ENCODE measurements at places on chromosomes 1 and 21. TPM values are rescaled to one million over a fixed set of nuclear protein-coding genes. Genes with fewer than 3 reads are reported as not detected.

DNA sequence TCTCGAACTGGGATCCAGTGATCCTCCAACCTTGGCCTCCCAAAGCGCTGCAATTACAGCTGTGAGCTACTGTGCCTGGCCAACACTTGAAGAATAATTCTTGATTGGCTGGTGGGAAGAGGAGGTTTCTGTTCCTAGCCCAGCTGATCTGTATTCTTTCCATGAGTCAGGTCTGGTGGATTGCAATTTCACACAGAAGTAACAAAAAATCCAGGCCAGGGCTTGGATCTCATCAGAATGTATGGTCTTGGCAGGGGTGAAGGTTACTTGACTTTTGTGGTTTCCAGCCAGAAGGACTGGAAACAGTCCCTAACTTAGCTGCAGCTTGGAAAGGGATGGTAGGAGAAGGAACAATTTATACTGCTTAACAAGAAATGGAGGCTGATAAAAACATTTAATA is 5.1 kb upstream of the HP1BP3 start:
- peaks cover 6% of the 10 kb centered on the region for H3K4me1 ChIP-seq
- no peak overlapping the region for H3K27ac ChIP-seq
- DNase-seq = no peak
- H3K36me3 ChIP-seq = no peaks in the 10 kb centered on the region

DNA sequence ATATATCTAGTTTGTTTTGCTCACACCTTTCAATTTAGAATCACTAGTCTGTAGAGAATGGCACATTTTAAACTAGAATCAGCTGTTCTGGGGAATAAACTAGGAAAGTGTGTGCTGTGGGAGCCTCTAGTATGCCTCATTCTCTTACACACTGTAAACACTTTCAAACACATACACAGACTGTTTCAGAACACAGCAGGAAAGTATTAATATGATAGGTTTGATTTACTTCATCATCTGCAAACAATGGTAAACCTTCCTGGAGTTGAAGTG is 67.1 kb upstream of the ABCG1 start:
- H3K27ac ChIP-seq = no peak overlapping the region
- no peaks in the 10 kb centered on the region for H3K36me3 ChIP-seq
- no peak for DNase-seq
- H3K4me1 ChIP-seq = peaks cover 22% of the 10 kb centered on the region
- H3K27me3 ChIP-seq = no peaks in the 10 kb centered on the region
- no peak overlapping the region for H3K4me3 ChIP-seq

DNA sequence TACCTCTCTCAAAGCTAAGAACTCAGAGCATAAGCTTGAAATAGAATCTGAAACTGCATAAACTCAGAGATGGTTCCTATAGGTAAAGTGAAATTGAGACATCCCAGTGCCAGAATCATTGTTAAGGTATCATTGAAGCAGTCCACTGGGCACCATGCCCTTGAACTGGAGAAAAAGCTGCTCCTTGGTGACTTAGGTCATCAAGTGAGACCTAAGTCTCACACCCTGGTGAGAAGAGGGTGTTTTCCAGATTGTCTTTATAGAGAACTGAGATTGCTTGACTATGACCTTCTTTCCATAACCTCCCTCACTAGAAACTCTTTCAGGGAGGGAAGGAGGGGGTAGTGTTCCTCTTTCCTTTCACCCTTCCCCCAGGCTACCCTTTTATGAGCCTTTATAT is 9.4 kb upstream of the ATP6V1G3 start:
- H3K27ac ChIP-seq = no peak overlapping the region

DNA sequence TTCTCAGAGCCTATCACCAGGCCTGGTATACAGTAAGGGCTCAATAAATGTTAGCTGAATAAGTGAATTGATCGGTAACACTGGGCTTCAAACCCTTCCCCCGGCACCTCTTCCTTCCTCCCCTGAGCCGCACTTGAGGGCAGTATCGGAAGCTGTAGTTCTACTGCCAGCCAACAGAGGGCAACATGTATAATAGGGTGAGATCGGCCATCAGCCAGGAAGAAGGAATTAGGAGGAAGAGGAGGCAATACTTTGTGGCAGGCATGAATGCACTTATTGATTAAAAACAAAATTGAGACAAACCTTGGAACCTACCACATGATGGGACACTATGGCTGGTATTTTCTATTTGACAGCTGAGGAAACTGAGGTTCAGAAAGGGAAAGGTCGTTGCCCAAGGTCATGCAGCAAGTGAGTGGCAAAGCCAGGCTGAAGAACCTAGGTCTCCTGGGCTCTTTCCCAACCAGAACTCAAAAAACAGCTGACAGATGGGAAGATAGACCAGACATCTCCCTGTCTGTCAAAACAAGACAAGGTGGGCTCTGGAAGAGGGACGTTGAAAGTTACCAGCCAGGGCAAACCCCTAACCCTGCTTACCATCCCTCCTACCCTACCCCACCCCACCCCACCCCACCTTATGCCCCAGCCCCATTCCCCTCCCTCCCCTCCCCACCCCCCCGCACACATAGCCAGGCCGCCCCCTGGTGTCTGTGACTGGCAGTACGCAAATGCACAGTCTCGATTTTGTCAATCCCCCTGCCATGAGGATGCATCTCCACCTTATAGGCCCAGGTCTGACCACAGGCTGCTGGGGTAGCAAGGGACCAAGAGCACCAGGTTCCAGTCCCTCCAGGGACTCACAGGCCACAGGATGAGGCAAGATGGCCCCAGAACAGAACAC is 107.3 kb upstream of the RUNX3 start:
- no peaks in the 10 kb centered on the region for H3K36me3 ChIP-seq
- no peaks in the 10 kb centered on the region for H3K27me3 ChIP-seq
- DNase-seq = no peak
- H3K4me1 ChIP-seq = peaks cover 81% of the 10 kb centered on the region
- H3K4me3 ChIP-seq = no peak overlapping the region
- no peak overlapping the region for H3K27ac ChIP-seq

- no peak overlapping the region for H3K27ac ChIP-seq
- DNase-seq = no peak
- H3K27me3 ChIP-seq = no peaks in the 10 kb centered on the region
- H3K4me3 ChIP-seq = no peak overlapping the region
- H3K36me3 ChIP-seq = peaks cover 35% of the 10 kb centered on the region
- no peaks in the 10 kb centered on the region for H3K4me1 ChIP-seq
These were observed 90.5 kb upstream of the JAK1 start for GRCh38 chr1:65056866-65057265.

GRCh38 chr21:39208624-39209333 is 25.5 kb upstream of the PSMG1 start:
- no peak overlapping the region for H3K4me3 ChIP-seq
- H3K27ac ChIP-seq = no peak overlapping the region
- H3K27me3 ChIP-seq = no peaks in the 10 kb centered on the region

The FABP3 gene
- not detected for total RNA-seq

The WLS gene
- not detected for total RNA-seq

DNA sequence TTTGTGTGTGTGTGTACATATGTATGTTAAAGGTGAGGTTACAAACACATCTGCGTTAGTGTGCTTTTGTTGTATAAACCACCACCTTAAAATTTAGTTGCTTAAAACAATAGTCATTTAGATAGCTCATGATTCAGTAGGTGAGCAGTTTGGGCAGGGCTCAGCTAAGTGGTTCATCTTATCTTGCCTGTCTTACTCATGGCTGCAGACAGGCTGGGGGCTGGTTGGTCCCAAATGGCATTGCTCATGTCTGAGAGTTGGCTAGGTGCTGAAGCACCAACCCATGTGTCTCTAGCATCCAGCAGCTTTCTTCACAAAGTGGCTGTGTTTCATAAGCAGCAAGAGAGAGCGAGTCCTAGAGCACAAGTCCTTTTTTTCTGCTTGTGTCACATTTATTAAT is 91.4 kb downstream of the MACF1 start:
- peaks cover 89% of the 10 kb centered on the region for H3K36me3 ChIP-seq
- no peak overlapping the region for H3K27ac ChIP-seq
- no peak overlapping the region for H3K4me3 ChIP-seq
- no peaks in the 10 kb centered on the region for H3K4me1 ChIP-seq

- no peaks in the 10 kb centered on the region for H3K36me3 ChIP-seq
- H3K4me1 ChIP-seq = no peaks in the 10 kb centered on the region
- H3K4me3 ChIP-seq = no peak overlapping the region
- no peak overlapping the region for H3K27ac ChIP-seq
These were observed 125.2 kb downstream of the TYW3 start for GRCh38 chr1:74858136-74858535.

The SERBP1 gene
- total RNA-seq = 137 TPM

DNA sequence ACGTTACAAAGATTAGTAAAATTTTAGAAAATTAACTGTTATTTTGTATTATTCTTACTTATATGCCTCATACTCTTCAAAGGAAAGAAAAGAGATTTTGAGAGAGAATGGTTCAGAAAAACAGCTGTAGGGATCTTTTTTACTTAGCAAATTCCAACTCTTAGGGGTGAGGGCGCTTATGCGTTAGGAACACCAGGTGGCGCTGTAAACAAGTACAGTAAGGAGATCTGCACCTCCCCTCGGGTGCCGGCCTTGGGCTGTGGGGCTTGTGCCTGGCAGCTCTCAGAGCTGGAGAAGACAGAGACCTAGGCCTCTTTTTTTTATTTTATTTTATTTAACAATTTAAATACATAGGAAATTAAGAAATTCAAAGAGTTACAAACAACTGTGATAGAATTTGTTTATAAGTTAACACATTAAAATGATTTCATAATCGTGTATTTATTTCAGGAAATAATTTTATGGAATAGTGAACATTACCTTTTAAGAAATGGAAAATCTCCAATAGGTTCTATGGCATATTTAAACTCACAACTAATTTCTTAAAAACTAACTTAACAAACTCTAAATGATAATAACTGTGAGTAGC is 32.6 kb downstream of the UTP25 start:
- no peak overlapping the region for H3K4me3 ChIP-seq
- no peaks in the 10 kb centered on the region for H3K27me3 ChIP-seq
- H3K4me1 ChIP-seq = no peaks in the 10 kb centered on the region
- no peaks in the 10 kb centered on the region for H3K36me3 ChIP-seq

DNA sequence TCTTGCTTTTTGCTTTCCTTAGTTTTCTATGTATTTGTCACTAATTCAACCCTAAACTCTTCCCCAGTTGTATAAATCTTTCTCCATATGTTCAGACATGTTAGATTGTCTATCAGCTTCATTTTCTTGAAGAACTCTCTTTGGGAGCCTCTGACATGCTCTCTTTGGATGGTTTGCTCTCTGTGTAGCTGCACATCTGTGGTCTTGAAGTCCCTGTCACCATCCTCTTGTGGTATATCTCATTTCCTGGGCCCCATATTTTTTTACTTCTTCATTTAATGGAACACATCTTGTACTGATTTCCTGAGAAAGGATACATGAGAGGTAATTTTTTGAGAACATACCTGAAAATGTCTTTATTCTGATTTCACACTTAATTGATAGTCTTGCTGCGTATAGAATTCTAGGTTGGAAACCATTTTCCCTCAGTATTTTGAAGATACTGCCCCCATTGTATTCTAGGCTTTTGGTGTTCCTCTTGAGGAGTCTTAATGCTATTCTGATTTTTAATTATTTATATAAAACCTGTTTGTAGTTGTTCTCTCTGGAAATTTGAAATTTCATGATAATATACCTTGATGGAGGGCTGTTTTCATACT is 72.6 kb downstream of the ST3GAL3 start:
- H3K4me3 ChIP-seq = no peak overlapping the region
- no peak overlapping the region for H3K27ac ChIP-seq
- H3K27me3 ChIP-seq = no peaks in the 10 kb centered on the region
- no peaks in the 10 kb centered on the region for H3K4me1 ChIP-seq
- DNase-seq = no peak
- peaks cover under 1% of the 10 kb centered on the region for H3K36me3 ChIP-seq

The OR10Z1 gene
- not detected for total RNA-seq

The IGSF3 gene
- not detected for total RNA-seq

The RABGGTB gene
- 120 TPM for total RNA-seq

The LRRC53 gene
- not detected for total RNA-seq

The TBX15 gene
- not detected for total RNA-seq

- H3K27me3 ChIP-seq = no peaks in the 10 kb centered on the region
- no peak overlapping the region for H3K4me3 ChIP-seq
- DNase-seq = no peak
- H3K4me1 ChIP-seq = peaks cover 8% of the 10 kb centered on the region
These were observed 188.0 kb downstream of the RERE start for GRCh38 chr1:8629241-8630091.

DNA sequence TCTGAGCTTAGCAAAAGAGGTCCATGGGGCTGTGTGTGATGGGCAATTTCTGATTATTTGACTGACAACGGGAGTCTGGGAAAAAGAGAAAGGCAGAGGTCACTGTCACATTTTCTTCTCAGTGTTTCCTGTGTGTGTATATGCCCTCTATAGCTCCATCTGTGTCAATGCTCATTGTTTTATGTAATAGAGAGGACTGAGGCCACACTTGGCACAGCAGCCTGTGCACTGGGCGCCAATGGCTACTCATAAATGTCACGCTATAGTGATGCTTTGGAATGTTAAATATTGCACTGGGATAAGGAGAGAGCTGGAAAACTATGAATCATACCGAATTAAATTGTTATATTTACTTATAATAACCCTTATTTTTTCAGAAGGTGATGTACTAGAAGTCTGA is 365.4 kb downstream of the NEGR1 start:
- no peaks in the 10 kb centered on the region for H3K27me3 ChIP-seq
- H3K27ac ChIP-seq = no peak overlapping the region
- DNase-seq = no peak

- no peak for DNase-seq
- H3K27ac ChIP-seq = no peak overlapping the region
- H3K4me3 ChIP-seq = no peak overlapping the region
- no peaks in the 10 kb centered on the region for H3K36me3 ChIP-seq
- H3K27me3 ChIP-seq = no peaks in the 10 kb centered on the region
These were observed 2.3 kb downstream of the FCRLB start for GRCh38 chr1:161723459-161724141.

The THEM4 gene
- total RNA-seq = 15.5 TPM

DNA sequence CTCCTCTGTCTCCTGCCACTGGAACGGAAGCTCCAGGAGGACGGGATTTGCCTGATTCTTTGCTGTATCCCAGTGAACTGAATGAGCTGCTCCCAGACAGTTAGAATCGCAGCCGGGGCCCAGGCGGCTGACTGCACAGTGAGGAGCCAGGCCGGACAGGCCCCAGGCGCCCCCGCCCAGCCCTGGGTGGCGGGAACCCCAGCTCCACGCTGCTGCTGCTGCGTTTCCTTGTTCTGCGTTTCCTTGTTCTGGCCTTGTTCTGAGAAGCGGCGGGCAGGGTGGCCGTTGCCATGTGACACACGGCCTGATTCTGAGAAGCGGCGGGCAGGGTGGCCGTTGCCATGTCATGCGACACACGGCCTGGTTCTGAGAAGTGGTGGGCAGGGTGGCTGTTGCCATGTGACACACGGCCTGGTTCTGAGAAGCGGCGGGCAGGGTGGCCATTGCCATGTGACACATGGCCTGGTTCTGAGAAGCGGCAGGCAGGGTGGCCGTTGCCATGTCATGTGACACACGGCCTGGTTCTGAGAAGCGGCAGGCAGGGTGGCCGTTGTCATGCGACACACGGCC is 56.2 kb downstream of the SLC37A1 start:
- no peak for DNase-seq
- peaks cover 28% of the 10 kb centered on the region for H3K36me3 ChIP-seq
- no peaks in the 10 kb centered on the region for H3K27me3 ChIP-seq
- no peaks in the 10 kb centered on the region for H3K4me1 ChIP-seq

- H3K27ac ChIP-seq = no peak overlapping the region
- H3K36me3 ChIP-seq = no peaks in the 10 kb centered on the region
- H3K4me3 ChIP-seq = no peak overlapping the region
- peaks cover 5% of the 10 kb centered on the region for H3K4me1 ChIP-seq
- H3K27me3 ChIP-seq = no peaks in the 10 kb centered on the region
- no peak for DNase-seq
These were observed 22.5 kb downstream of the ZMYND12 start for GRCh38 chr1:42433369-42433768.

All from natural killer cell (primary cell).